Activated CD8-positive, alpha-beta memory T cell treated with anti-CD3 and anti-CD28 coated beads, Interleukin-2, amount 10 ng/mL, durations not matched to agents 7 days and 5 days (primary cell): ENCODE measurements at places on chromosomes 13 and 19. TPM values are rescaled to one million over a fixed set of nuclear protein-coding genes. Genes with fewer than 3 reads are reported as not detected.
A peak's percentile ranks its signal among the peaks of the same experiment; 100 is the strongest.

Gene APC2
- total RNA-seq: 0.12 TPM

DNA sequence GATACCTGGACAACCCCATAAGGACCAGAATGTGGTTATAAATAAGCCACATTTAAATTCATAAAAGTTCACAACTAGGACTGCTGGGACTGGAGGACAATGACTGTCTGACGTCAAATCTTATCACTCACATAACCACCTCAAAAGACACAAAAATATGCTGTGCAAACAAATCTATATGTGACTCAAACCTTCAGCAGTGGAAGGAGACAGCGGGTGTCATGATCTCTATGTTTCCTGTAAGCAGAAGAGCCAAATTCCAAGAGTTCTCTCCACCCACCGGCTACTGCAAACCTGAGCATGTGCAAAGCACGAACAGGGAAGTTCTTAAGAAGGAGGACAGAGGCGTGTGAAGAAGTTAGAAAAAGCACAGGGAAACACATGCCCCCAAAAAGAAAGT is 113.2 kb downstream of the MYCBP2 start:
- DNase-seq: no peak

GRCh38 chr13:111905609-111905945 is 161.4 kb upstream of the SOX1 start:
- peak; percentile 3 for DNase-seq

DNA sequence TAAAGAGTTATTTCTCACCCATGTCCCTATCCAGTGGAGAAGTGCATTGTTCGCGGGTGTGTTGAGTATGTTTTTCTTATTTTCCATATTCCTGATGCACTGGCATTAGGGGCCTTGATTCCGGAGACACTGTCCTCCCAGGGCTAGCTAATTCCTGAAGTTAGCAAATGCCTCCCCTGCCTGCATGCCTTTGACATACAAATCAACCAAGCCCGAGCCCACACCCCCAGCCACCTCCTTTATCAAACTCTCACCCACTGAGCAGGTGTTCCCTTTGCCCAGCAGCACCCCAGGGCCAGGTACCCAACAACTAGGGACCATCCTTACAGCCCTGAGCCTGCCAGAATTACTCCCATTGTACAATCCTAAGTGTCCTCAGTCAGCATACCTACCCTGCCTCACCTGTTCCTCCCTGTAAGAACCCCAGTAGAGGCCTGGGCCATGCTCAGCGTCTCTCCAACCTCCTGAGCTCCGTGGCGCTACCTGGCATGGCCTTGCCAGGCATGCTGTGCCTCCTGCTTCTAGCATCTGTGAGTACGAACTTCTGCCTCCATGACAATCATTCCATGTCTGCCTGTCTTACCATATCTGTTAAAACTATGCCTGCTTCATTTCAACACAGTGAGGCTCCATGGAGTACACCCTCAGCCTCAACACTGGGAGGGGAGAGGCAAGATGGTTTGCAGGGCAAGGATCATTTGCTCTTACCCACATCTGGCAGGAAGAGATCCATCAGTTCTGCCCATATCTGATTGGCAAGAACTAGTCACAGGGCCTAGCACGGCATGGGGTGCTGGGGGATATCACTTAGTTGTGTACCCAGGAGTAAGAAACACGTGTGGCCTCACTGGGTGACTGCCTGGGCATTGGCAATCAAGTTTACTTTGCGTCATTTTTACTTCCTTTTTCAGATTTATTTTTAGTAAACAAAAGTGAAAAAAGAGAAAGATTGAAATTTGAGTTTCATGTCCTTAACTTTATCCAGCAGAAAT is 203.9 kb downstream of the SHISA2 start:
- no peak for DNase-seq

DNA sequence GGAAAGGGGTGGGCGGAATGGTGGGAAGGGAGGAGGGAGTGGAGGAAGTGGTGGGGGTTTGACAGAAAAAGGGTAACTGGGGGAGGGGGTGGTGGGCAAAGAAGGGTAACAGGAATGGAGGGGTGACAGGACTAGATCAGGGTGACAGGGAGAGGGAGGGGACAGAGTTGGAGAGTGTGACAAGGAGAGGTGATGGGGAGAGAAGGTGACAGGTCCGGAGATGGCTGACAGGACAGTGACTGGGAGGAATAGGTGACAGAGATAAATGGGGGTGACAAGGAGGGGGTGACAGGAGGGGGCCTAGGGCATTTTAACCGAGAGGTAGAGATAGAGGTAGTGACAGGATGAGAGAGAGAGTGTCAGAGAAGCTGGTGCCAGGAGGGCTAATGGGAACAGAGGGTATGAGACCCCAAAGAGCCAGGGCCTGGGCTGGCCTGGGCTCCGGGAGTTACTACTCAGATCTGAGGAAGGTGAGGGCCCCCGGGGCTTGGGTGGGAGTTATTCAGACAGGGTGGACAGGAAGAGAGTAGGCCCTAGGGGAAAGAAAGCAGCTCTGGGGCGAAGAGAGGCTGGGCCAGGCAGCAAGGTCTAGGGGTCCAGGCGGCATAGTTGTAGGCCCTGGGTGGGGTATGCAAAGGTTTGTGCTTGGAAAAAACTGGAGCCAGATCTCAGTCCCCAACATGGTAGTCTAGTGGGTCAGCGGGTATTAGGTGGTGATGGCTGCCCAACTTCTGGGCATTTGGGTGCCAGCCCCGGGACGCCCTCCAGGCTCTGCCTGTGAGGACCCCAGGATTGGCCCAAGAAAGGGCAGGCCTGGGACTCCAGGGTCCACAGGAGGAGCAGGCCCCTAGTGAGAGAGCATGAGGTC is 660 bp downstream of the CIC start:
- no peak for DNase-seq

DNA sequence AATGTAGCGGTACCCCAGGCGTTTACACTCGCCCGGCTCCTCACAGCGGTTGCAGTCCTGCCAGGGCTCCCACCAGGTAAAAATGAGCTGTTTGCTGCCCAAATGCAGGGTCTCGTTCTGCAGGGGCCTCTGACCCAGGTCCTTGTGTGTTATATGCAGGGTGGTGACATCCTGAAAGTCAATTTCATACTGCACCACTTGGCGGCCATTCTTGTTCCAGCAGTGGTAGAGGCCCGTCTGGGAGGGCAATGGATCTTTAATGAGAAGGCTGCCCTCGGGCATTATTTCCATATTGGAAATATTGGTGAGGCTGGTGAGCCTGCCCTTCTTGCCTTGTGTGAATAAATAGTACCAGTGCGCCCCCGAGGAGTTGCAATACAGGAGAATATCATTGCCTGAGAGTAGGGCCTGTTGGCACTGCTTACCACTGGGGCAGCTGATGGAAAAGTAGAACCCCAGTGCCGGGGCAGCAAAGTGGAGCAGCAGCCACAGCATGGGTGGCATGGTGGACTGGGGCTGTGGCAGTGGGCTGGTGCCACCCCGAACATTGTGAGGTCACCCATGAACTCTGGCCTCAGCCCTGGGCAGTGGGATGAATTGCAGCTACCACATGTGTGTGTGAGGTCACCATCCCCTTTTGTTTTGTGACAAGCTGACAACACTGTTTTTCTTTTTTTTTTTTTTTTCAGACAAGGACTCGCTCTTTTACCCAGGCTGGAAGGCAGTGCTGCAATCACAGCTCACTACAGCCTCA is at the start of gene FAM187B:
Gene FAM187B (minus strand): TSS at position 563 of the 754 bp plus-strand sequence. CDS start 59 bp downstream, at position 504.
- no peak for DNase-seq

DNA sequence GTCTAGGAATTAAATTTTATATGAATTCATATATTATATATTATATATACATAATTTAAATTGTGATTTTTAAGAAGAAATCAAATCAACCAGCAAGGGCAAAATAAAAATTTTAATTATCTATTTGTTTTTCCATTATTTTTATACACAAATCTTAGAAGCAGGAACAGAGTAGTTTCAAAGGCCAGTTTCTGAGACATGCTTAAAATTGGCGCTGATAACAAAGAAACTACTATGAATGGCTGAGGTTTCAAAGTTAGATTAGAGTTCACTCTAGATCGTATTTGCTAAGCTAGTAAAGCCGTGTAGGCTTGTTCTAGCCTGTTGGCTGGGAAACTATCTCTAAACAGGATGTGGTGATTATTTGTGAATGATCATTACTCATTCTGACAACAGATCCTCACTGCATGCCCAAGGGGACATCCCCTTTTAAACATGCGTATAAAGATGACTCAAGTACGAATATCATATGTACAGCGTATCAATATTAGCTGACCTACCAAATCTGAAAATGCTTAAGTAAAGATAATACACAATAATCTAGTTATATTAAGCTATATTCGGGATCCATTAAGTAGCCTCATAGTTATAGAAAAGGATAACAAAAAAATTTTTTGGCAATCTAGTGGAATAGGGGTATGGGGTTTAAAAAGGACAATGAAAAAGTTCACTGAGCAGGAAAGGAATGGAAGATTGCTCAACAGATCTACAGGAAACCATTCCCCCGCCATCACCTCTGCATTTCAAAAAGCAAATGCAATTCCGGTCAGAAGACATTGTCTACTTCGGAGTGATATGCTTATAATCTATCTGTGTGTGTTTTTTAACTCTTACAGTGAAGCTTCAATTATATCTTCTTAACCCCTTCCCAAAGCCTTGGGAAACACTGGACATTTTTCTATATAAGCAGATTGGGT is 150.1 kb downstream of the SHISA2 start:
- DNase-seq: peak; percentile 66
